ENCODE measurements at places on chromosomes 1 and 21. TPM values are rescaled to one million over a fixed set of nuclear protein-coding genes. Genes with fewer than 3 reads are reported as not detected.

Gene NTMT2
- total RNA-seq: not detected

Gene TDRD10
- total RNA-seq: 0.69 TPM

GRCh38 chr1:183034682-183035081 lies 11.5 kb downstream of the LAMC1 start:
- DNase-seq: no peak

- no peak for DNase-seq
Observed at GRCh38 chr1:153262070-153262366, 2.5 kb downstream of the LORICRIN start.

- peak; percentile 96 for DNase-seq
Observed at GRCh38 chr1:184191181-184191621, 139.7 kb downstream of the TSEN15 start.

- no peak for DNase-seq
Observed at GRCh38 chr21:34536820-34537219, 24.8 kb upstream of the KCNE1 start.

GRCh38 chr21:26451081-26451740 lies 121.9 kb downstream of the CYYR1 start:
- no peak for DNase-seq

GRCh38 chr21:39004634-39005501 lies 178.4 kb downstream of the PSMG1 start:
- no peak for DNase-seq

- DNase-seq: no peak
Observed at GRCh38 chr1:161176468-161177111, 717 bp downstream of the B4GALT3 start.

GRCh38 chr1:164518692-164519332 lies 40.2 kb upstream of the PBX1 start:
- no peak for DNase-seq

DNA sequence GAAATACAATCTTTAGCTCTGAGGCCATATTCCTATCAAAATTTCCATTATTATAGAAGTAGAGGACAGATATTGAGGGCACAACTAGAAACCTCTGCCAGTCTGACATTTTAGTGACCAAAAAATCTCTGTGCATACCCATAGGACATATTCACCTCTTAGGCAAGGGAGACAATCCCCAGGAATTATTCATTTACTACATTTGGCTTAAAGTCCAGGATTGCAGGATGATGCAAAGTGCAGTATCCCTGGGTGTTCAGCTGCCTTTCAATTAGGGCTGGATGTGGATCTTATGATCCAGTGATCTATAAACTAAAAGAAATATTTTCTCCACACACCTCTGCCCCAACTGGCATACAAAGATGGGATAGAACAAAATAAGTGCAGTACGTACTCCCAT lies 50.9 kb downstream of the PTGS2 start:
- no peak for DNase-seq

GRCh38 chr21:43646550-43647260 lies 12.6 kb downstream of the HSF2BP start:
- DNase-seq: peak; percentile 85

DNA sequence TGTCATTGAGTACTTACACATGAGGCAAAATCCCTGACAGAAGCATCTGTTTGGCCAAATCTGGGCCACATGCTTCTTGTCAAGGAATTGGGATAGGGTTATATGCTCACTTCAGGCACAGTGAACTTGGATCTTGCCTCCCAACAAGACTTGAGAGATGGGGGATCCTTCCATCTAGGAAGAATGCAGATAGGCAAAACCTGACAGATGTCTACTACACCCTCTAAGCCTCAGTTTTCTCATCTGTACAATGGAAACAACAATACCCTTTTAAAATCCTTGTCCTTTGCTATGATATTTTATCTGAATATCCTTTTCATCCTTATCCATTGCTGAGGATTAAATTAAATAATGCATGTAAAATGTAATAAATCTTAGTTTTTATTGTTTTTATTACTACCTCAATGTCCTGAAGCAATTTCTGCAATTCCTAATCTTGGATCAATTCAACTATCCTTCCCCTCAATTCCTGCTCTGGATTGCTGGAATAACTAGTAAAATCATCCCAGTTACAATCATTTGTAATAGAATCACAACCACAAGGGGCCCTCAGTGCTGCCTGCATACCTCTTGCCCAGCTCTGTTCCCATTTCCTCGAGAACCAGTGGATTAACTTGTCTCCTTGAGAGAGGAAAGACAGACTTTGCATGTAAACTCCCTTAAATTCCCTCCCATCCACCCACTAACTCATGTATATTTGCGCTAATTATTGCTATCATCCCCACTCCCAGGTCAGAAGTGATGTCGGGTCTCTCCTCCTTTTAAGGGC lies 8.1 kb upstream of the XPR1 start:
- DNase-seq: no peak

- DNase-seq: no peak
Observed at GRCh38 chr1:39184354-39184818, 20.1 kb upstream of the MACF1 start.

DNA sequence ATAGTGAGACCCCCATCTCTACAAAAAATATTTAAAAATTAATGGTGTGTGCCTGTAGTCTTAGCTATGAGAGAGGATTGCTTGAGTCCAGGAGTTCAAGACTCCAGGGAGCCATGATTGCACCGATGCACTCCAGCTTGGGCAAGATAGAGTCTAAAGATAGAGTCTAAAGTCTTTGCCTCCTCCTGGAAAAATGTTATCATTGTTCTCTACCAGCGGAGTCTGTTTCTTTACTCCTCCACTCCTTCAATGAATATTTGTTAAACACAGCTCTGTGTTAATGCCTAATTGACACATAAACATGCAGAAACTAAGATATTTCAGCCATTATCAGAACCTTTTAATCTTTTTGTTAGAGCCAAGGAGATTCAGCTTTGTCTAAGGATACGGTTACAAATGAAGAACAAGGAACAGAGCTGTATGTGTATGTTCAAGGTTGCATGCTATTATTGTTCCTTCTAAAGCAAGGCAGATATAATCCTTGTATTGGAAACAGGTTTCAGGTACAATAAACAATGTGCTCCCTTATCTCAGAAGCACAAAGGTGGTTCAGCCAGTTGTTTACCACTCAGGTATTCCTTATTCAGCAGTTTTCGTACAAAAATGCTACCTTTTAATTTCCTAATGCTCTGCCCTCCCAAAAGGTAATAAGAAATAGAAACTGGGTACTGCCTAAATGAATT lies 15.4 kb downstream of the OVAAL start:
- no peak for DNase-seq

- DNase-seq: no peak
Observed at GRCh38 chr1:248824301-248824700, 1.4 kb downstream of the SH3BP5L start.

DNA sequence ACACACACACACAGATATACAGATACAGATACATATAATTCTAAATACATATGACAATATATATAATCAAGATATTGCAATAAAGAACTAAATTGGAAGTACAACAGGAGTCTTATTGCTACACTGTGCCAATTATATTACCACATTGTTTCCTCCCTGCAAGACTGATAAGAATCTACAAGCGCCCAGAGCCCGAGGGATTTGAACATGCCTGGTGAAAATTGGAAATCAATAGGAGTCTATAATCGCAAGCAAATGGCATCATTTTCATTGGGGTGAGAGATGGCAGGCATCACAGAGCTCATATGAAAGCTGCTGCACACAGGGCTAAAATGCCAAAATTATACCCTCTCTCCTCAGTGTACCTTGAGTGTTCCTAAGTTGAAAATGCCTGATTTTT lies 152.9 kb upstream of the PTBP2 start:
- DNase-seq: no peak

DNA sequence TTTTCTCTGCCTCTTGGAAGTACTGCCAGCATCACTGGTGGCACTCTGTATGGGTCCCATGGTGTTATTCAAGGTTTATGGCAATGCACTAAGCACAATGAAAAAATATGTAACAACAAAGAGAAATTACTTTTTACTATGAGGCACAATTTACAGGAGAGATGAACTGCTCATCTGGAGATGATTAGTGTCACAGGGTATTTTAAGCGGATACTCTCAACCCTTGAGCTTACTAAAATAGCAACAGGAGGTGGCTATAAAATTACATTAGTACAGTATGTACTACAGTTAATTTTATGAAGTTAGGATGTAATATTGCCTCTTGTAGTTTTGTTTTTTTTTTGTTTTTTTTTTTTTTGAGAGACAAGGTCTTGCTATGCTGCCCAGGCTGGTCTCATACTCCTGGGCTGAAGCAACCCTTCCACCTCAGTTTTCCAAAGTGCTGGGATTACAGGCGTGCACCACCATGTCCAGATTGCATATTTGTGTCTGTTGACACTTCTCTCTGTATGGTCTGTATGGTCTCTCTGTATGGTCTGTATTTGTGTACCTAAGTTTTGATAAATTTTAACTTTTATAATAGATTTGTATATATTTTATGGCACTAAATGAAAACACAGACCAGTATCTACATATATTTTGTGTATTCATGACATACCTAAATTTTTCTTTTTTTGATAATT lies 175.6 kb upstream of the HP1BP3 start:
- DNase-seq: no peak

Measured in skin of body (tissue), 3 donors.